ENCODE measurements at places on chromosomes 2 and 18. TPM values are rescaled to one million over a fixed set of nuclear protein-coding genes. Genes with fewer than 3 reads are reported as not detected.

GRCh38 chr18:10877987-10878386 is 271.4 kb downstream of the PIEZO2 start:
- no peak for DNase-seq

DNA sequence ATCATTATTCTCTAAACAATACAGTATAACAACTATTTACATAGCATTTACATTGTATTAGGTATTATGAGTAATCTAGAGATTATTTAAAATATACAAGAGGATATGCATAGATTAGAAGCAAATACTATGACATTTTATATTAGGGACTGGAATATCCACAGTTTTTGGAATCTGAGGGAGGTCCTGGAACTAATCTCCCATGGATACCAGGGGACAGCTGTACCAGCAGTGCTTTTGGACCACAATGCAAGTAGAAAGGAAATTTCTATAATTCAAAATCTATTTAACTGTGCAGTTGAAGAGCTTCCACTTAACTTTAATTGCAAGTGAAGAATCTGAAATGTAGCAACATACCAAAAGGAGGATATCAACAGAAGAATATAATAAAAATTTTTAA is 120.8 kb downstream of the LTBP1 start:
- no peak for DNase-seq

DNA sequence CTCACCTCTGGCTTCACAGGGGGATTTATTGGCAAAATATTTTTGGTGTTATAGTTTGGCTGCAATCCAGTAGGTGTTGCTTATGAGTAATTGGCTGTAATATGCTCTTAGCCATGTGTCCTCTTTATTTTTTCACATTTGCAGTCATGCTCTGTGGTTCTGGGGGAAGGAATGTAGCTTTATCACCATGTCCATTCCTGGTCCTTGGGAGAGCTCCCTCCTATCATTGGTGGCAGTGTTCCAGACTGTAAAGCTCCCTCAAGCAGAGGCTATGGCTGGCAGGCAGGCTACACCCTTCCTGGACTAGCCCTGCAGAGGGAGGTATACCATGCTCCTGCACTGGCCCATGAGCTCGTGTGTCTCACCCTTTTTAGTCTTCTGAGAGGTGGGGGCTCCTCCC is 120.0 kb upstream of the FSIP2 start:
- no peak for DNase-seq

GRCh38 chr2:17850151-17850550 is 28.3 kb upstream of the KCNS3 start:
- DNase-seq, result no peak

Gene TMEM185B
- total RNA-seq, result 23.4 TPM

Gene TXNDC2
- total RNA-seq, result not detected

Data from activated naive CD8-positive, alpha-beta T cell treated with anti-CD3 and anti-CD28 coated beads, Interleukin-2, amount 10 ng/mL, durations not matched to agents 7 days and 5 days (primary cell).